RCC 7860 (cell line): ENCODE measurements at places on chromosomes 11 and 22.

- no peak for DNase-seq
Measured at GRCh38 chr11:123616505-123617198, 37.8 kb downstream of the SCN3B start.

- DNase-seq, result no peak
Measured at GRCh38 chr22:33139937-33140336, 81.8 kb upstream of the SYN3 start.

- DNase-seq, result no peak
Measured at GRCh38 chr11:131767421-131767820, 397.0 kb downstream of the NTM start.

- no peak for DNase-seq
Measured at GRCh38 chr11:78370406-78371172, 47.0 kb downstream of the GAB2 start.

GRCh38 chr11:126328444-126328843 is 24.6 kb downstream of the DCPS start:
- no peak for DNase-seq

GRCh38 chr22:20509344-20510047 is 2.1 kb downstream of the MED15 start:
- DNase-seq, result peak; percentile 87

DNA sequence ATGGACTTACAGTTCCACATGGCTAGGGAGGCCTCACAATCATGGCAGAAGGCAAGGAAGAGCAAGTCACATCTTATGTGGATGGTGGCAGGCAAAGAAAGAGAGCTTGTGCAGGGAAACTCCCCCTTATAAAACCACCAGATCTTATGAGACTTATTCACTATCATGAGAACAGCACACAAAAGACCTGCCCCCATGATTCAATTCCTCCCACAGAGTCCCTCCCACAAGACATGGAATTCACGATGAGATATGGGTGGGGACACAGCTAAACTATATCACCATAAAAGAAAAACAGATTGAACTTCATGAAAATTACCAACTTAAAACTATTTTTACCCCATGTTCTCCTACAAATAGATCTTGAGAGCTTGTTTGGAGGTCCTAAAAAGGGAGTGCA is 19.6 kb downstream of the ENTHD1 start:
- no peak for DNase-seq

- no peak for DNase-seq
Measured at GRCh38 chr22:24285245-24285644, 14.6 kb downstream of the SPECC1L start.

GRCh38 chr22:46460857-46461256 is 76.6 kb downstream of the CELSR1 start:
- DNase-seq, result no peak

DNA sequence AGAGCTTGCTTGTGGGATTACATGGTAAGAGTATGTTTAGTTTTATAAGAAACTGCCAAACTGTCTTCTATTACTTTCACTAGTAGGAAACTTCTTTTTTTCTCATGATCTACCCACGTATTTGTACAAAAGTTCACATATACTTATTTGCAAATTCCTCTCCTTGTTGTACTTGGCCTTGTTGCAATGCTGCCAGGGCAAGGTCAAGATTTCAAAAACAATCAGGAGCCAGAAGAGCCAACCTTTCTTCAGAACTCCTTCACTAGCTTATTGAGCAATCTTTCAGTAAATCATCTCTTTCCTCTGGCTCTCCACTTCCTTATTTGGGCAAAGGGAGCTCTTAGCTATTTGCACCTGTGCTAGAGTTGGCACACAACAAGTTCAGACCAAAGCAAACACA is 9.7 kb downstream of the SRSF8 start:
- no peak for DNase-seq

- DNase-seq, result no peak
Measured at GRCh38 chr11:6476571-6476970, 2.8 kb upstream of the TRIM3 start.

DNA sequence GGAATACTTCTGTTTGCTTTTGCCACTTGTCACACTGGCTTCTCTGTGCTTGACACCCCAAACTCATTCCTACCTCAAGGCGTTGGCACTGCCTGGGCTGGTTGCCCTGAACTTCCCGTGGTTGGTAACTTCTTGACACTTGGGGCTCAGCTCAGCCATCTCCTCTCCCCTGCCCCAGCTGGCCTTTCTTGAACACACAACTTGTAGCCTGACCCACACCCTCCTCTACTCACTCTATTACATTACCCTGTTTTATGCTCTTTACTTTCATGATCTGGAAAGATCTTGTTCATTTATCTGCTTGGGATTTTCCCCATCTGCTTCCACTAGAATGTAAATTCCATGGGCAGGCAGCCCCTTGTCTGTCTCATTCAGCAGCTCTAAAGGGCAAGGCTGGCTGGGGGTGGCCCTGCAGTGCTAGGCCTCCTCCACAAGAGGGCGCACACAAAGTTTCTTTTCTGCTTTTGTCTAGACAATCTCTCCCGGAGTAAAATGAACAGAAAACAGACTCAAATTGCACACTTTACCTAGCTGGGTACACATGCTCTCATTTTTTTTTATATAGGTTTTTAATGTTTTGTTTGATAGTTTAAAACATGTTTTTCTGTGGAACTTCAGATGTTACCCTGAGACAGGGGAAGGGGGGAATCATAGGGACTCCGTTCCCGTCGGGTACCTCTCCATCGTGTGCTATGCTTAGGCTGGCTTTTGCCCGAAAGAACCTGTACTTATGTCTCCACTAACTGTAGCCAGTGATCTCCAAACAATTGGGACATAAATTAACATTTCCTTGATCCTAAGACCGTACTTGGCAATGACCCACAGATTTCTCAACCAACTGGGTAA is 16.4 kb upstream of the MRGPRX2 start:
- peak; percentile 16 for DNase-seq

DNA sequence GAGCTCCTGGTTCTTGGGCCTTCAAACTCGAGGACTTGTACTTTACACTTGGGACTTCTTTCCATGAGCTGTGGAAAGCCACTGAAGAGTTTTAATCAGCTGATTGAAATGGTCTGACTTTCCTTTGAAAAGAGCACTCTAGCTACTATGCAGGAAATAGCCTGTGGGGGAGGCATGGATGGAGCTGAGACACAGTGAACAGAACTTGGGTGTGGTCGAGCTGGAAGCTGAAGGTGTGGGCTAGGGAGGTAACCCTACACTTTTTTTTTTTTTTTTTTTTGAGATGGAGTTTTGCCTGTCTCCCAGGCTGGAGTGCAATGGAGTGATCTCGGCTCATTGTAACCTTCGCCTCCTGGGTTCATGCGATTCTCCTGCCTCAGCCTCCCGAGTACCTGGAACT is 17.5 kb upstream of the CAPRIN1 start:
- no peak for DNase-seq

GRCh38 chr11:110337570-110338193 is 41.3 kb upstream of the RDX start:
- peak; percentile 89 for DNase-seq

GRCh38 chr11:128398517-128399250 is 188.7 kb downstream of the ETS1 start:
- no peak for DNase-seq

GRCh38 chr22:30634471-30635233 is 929 bp upstream of the SLC35E4 start:
- DNase-seq, result peak; percentile 81

DNA sequence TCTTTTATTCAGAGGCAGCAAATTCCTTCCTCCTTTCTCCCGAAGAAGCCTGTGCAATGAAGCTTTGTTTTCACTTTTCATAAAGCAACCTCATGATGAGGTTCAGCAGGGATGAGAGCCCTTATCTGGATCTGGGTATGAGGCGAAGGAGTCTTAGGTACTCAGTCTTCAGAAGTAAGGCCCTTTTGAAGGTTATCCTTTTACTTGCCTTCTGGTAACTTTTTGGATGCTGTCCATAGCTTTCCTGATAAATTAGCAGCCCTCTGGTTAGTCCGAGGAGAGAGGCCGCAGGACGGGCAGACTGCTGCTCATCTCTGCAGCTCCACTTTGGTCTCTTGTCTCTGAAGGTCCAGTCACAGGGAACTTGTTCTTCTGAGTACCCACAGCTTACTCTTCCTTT is 1.1 kb downstream of the TRIM22 start:
- DNase-seq, result no peak

DNA sequence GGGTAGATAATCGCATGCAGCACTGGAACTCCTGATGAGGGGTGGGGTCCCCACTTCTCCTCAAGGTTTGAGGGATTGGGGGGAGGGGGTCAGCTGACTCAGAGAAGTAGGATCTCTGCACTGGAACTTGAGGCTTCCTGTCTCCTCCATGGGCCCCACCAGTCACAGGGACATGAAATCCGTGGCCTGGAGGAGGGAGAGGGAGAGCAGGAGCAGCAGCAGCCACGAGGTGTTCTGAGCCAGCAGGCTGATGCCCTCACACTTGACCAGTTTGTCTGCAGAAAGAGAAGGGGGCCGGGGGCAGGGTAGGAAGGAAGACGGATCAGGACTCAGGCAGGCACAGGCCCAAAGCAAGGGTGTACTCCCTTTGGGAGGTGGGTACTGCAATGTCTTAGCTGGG is 3.7 kb downstream of the THY1 start:
- DNase-seq, result no peak

GRCh38 chr11:17845431-17845881 is 110.9 kb downstream of the KCNC1 start:
- no peak for DNase-seq

- no peak for DNase-seq
Measured at GRCh38 chr22:49115197-49115596, 712.5 kb downstream of the BRD1 start.

DNA sequence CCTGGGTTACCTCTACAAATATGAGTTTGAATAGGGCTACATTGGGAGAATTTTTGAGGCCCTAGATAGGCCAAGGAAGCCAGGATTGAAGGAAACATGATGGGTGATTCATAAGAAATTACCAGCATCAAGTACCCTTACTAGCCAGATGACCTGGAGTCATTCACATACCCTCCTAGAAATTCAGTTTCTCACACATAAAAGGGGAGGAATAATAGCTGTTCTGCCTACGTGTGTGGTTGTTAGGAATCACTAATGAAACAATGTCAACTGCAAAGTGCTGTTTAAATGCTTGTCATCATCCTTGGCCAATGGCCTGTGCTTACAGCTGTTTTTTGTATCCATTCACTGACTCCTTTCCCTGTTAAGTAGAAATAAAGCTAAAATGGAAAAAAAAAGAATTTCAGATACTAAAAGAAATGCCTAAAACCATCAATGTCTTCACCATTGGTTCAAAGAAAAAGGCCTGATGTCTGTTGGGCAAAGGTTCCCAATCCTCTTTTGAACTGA is 114.4 kb downstream of the NCAM1 start:
- DNase-seq, result no peak

DNA sequence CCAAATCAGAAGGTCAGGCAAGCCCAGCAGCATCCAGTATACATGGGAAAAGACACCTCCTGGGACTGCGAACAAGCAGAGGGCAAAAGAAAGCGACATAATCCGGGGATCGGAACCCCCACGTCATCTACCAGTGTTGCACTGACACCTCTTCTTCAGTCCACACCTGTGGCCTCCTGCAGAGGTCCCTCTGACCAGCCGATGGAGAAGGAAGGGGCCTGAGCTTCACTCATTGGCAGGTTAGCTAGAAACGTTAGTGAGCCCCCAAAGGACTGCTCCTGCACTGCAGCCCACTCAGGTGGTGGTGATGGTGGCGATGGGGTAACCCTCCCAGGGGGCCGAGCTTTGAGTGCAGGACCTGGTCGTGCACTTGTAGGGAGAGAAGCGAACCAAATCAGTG is 22.1 kb downstream of the ASCL2 start:
- DNase-seq, result no peak
